Activated effector memory CD4-positive, alpha-beta T cell treated with Interleukin-2 at 50 U/mL for 16 hours (primary cell): ENCODE measurements at places on chromosomes 13 and 19.

DNA sequence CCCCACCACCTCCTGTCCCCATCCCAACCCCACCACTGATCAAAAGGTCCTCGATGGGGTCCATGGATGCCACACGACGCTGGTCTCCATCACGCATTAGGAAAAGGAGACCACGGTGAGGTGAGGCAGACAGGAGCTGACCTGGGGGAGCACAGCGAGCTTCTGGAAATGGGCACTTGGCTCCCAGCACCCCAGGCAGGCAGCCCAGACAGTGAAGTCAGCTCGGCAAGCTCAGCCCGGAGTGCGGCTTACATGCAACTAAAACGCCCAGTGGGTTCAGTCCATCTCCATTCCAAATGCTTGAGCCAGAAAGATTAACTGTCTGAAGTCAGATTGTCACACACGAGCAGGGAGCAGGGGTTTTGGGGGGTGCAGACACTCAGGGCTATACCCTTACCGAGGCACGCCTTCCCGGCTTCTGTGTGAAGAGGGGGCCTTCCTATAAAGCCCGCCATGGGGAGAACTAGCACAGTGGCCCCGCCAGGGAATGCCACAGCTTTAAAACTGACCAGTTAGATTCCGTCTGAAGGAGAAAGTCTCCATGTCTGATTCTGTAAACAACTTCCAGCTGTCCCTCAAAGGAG is 79.4 kb downstream of the SPACA7 start:
- no peak for DNase-seq

DNA sequence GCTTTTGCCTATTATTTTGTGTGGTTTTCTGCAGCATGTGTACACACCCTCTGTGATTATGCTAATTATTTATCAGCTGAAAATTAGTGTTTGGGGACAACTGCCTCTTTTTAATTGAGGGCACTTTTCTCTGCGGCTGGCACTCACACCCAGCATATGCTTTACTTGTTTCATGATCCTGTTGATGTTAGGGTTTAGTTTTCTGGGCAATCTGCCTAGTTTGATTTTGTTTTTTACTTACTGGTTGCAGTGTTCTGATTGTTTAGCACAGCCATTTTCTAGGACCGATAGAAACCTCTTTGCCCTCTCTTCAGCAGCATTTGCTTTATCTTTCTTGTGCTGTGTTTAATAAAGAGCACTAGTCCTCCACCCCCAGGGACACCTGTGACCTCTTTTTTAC is 161.6 kb downstream of the PAN3 start:
- DNase-seq = no peak

DNA sequence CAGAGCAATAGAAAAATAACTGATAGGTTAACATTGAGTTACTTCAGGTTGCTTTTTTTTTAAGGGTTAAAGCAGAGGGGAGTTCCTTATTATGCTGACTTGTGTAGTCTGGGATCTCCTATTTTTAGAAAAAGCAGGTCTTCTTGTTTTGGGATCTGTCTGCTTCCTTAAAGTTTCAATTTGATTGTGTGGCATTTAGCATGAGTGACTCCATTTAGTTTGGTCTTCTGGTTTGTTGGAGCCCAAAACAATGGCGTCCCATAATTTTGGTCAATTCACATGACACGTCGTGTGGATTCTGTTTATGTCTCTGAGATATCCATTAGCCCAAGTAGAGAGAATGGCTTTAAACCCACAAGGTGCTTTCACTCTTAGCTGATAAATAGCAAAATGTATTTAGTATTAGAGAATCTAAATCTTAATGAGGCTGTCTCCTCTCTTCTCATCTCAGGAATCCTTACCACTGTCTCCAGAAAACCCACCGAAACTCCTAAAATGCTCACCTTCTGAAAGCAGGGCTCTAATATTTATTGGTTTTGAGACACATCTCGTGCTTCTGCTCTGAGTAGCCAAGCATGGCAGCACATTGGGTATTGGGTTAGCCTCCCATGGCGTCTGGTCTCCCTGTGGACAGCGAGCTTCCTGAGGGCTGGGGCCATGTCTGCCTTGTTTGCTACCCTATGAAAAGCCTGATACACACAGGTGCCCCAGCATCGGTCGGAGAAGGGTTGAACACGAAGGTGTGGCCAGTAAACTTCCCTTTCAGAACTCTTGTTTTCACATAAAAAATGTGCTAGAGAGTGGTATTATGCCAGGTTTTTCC is 67.2 kb upstream of the GPR183 start:
- no peak for DNase-seq

GRCh38 chr19:16259385-16260159 is 61.9 kb downstream of the AP1M1 start:
- no peak for DNase-seq

DNA sequence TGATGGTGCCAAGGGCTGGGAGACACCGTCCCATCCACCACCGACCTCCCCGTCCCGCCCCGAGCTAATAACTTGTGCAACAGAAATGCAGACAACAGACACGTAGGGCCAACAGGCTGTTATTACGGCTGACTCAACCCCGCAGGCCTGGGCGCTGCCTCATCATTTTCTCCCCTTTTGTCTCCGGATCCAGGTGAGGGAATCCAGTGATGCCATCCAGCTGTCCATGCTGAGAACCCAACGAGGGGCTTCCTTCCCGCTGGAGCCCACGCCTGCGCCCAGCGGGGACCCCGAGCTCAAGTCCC is 6.4 kb upstream of the DIRAS1 start:
- no peak for DNase-seq

DNA sequence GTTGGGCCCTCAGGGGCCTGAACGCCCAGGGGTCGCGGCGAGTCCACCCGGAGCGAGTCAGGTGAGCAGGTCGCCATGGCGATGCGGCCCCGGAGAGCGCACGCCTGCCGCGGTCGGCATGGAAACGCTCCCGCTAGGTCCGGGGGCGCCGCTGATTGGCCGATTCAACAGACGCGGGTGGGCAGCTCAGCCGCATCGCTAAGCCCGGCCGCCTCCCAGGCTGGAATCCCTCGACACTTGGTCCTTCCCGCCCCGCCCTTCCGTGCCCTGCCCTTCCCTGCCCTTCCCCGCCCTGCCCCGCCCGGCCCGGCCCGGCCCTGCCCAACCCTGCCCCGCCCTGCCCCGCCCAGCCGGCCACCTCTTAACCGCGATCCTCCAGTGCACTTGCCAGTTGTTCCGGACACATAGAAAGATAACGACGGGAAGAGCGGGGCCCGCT is at the start of gene CCNA1:
CCNA1 (plus strand) TSS at position 390 of the 439 bp plus-strand sequence. CDS start 562 bp downstream, outside the sequence.
- DNase-seq = no peak

- peak; percentile 100 for DNase-seq
Measured at GRCh38 chr19:5904352-5905113, at the start of gene VMAC. Gene VMAC, plus strand, starts transcription at chr19:5904872. Its CDS starts 19 bp downstream, at chr19:5904891.

DNA sequence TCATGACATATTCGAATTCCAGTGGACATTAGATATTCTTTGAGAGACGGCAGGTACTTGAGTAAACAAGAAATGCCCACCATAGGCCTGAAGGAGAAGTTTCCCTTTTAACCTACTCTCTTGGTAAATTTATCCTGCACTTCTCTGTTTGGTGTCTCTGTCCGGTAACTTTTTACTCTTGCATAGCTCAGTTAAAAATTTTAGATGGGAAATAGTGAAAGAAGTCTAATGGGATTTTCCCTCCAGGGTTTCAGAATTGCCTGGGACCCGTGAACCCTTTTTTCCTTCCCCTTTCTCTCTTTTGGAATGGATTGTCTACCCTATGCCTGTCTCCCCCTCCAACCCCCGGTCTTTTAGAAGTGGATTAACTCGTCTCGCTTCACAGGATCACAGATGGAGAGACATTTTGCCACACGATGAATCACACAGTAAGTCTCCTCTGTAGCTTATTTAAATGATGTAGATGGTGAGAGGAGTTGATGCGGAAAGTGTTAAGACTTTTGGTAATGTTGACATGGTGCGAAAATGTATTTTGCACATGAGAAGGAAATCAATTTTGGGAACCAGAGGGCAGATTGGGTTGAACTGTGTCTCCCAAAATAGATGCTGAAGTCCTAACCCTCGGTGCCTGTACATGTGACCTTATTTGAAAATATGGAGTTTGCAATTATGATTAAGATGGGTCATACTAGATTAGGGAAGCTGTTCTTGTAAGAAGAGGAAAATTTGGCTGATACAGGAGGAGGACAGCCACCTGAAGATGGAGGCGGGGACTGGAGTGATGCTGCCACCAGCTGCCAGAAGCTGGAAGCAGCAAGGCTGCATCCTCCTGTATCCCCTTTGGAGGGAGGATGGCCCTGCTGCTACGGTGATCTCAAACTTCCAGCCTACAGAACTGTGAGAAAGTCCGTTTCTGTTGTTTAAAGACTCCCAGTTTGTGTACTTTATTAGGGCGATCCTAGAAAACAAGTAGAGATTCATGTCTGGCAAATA is 711 bp upstream of the MIPEP start:
- DNase-seq = no peak

DNA sequence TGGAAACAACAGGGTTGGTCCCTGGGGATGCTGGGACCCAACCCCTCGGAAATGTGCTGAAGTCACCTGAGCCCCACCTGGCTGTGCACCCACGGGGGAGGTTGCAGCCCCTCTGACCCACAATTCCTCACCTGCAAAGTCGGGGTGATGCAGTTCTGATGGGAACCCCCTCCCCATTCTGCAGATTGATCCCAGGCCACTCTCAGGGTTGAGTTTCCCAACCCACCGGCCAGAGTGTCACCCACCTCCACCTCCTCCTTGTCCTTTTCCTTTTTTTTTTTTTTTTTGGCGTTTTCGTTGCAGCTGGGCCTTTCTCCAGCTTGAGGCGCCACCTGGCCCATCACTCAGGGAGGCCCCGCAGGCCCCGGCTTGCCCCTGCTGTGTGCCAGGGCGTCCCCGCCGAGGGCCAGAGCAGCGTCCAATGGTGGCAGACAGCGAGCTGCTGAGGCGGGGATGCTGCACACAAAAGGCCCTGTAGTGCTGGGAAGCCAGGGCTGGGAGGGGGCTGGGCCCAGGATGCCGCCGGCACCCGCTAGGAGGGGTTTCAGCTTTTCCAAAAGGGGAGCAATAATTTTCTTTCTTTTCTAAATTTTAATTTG is 4.6 kb downstream of the PIK3R2 start:
- DNase-seq = no peak

GRCh38 chr19:6101991-6102390 is 8.3 kb downstream of the RFX2 start:
- DNase-seq = no peak

- no peak for DNase-seq
Measured at GRCh38 chr19:4429771-4430171, 27.3 kb downstream of the CHAF1A start.

DNA sequence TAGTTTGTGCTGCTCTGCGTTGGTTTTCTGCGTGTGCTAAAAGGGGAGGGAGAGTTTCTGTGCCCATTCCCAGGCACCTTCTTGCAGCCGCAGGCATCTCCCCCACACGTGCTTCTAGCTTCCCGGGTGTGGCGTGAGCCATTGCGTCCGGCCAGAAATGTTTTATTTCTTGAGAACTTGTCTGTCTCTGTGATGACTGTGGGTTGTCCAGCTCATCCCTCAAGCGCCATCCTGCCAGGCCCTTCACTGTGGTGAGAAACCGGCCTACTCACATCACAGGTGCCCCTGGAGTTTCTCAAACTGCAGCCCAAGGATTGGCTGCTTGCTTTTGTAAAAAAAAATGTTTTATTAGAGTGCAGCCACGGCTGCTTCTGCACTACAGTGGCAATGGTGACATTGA is 24.2 kb downstream of the EPN1 start:
- DNase-seq = no peak

- no peak for DNase-seq
Measured at GRCh38 chr13:27293873-27294515, 23.4 kb downstream of the RASL11A start.

- DNase-seq = no peak
Measured at GRCh38 chr19:52748336-52748950, 13.6 kb upstream of the ZNF611 start.

DNA sequence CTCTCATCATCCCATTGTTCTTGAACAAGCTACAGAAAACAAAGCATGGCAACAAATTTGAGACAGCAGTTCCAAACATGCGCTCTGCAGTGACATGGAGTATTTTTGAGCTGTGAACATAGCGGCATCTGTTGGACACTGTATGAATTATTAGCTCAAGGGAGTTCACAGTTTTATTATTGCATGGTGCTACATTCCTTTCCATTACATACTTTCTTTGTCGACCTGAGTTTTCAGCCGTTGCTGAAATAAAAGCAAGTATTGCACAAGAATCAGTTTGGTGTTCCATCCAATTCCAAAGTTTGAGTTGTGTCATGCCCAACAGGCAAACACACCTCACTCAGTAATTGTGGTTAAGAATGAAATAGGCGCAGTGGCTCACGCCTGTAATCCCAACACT is 30.1 kb upstream of the METTL21C start:
- no peak for DNase-seq

DNA sequence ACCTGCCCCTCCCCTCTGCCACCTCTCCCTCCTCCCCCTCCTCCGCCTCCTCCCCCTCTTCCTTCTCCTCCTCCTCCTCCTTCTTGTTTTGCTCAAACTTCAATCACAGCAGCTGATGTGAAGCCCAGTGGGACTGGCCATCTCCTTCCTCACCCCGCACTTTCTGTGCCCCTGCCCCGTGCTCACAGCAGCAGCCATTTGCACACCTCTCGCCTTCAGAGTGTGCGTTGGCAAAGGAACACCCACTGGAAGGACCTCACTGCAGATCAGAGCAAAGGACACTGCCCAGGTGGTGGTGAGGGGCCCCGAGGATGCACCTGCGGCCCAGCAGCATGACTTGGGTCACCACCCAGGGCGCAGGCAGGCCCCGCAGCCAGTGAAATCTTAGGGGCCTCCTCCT is 98.8 kb downstream of the SOX1 start:
- DNase-seq = no peak

GRCh38 chr19:18541992-18542940 is 1.1 kb downstream of the FKBP8 start:
- no peak for DNase-seq

DNA sequence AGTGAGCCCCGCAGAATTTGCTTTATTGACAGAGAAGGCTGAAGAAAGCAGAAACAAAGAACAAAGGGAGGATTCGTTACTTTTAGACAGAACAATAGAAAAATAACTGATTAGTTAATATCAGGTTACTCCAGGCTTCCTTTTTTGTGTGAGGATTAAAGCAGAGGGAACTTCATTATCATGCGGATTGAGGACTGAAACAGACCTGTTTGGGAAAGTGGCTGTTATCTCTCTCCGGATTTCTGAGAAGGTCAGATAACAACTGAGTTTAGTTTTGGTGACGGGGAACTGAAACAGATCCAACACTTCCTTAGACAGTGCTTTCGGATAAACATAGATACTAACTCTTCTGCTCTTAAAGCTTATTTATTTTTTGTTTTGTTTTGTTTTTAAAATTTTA is 246.4 kb upstream of the ZNF507 start:
- no peak for DNase-seq

DNA sequence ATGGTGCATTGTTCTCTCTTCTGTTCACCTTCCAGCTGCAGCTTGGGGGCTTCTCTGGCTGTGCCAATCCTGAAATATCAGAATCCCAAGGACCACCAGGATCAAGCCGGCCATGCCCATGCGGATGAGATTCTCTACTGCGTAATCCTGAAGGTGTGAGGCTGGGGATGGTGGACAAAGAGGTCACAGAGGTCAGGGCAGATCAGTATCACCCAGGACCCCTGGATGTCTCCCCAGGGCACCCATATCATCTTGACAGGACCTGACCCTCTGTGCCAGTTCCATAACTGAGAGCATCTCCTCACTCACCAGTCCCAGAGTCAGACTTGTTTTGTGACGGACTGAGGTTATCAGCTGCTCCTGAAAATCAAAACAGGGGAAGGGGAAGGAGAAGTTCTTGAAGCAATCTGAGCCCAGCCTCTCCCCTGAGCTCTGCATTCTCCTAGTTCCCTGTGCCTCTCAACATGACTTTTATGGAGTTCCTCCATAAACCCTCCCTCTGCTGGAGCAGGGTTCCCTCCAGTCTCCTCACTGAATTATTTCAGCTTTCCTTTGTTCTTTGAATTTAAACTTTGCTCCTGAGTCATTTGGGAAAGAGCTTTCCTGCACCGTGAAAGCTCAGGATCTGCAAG is 5.5 kb downstream of the LILRA5 start:
- DNase-seq = no peak
